Muscle of back (tissue), 13 donors: ENCODE measurements at places on chromosomes 7 and 10. TPM values are rescaled to one million over a fixed set of nuclear protein-coding genes. Genes with fewer than 3 reads are reported as not detected.

GRCh38 chr7:157468221-157469111 lies 131.7 kb downstream of the DNAJB6 start:
- no peak for DNase-seq

The WEE2 gene
- polyA plus RNA-seq, result not detected

The EPHA1 gene
- 4.7 TPM for polyA plus RNA-seq

The CALHM1 gene
- 0.07 TPM for polyA plus RNA-seq

The TAS2R5 gene
- 0.32 TPM for polyA plus RNA-seq

DNA sequence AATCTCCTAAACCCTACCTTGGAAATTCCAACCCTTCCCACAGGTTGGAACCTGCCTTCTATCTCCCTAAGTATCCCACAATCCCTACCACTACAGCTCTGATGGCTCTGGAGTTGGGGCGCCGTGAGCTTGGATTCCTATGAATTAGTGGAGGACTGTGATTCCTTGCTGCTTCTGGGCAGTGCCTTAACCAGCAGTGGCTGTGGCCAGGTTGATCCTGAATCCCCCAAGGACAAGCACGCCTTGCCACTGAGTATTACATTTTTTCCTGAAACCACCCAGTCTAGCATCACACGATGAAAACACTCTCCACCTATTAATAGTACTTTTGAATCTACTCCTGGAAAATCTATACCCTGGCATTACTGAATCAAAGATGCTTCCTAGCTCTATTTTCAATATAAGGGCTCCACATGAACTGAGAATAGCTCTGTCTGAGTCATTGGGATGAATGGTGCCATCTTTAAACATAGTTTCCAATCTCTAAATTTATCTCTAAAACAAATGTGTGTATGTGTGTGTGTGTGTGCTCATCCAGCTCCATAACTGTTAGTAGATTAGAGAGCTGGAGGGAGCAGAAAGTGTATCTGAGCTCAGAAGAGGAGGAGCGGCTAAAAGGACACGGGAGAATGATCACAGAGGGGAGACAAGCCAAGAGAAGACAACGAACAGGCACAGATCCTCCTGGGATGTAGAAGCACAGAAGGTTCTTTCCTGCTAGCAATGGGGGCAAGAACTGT lies 11.9 kb upstream of the INPP5F start:
- DNase-seq, result no peak

The HOXA6 gene
- 5.4 TPM for polyA plus RNA-seq

The LIMK1 gene
- 16.4 TPM for polyA plus RNA-seq

The CAMK2B gene
- polyA plus RNA-seq, result 13.6 TPM

DNA sequence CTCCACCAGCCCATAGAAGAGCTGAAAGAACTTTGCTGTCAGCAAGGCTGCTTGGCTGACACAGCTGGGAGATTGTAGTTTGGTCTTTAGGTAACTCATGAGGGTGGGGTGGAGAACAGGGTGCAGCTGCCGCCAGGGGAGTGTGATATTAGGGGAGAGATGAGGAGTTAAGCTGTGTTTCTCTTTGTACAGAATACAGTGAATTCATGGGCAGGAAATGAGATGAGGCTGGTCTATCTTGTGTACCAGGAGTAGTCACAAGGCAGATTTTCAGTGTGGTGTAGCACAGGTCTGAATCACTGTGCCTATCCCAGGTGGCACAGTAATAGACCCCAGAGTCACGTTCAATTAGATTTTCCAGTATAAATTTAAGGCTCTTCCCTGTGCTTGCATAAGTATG lies 56.6 kb upstream of the TARP start:
- DNase-seq, result no peak

DNA sequence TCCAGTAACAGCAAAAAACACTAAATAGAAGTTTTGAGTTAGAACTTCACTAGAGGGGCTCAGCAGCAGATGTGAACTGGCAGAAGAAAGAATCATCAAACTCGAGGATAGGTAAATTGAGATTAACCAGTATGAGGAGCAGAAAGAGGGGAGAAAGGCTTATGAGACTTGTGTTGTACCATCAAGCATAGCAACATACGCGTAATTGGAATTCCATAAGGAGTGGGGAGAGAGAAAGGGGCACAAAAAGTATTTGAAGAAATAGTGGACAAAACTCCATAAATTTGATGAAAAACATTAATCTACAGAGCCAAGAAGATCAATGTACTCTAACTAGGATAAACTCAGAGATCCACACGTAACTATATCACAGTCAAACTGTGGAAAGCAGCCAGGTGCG lies 48.3 kb downstream of the RBAK start:
- no peak for DNase-seq
